ENCODE measurements at places on chromosomes 3 and 15.
A peak's percentile ranks its signal among the peaks of the same experiment; 100 is the strongest.

GRCh38 chr3:158718490-158719170, 13.6 kb downstream of the RARRES1 start:
- DNase-seq = no peak

DNA sequence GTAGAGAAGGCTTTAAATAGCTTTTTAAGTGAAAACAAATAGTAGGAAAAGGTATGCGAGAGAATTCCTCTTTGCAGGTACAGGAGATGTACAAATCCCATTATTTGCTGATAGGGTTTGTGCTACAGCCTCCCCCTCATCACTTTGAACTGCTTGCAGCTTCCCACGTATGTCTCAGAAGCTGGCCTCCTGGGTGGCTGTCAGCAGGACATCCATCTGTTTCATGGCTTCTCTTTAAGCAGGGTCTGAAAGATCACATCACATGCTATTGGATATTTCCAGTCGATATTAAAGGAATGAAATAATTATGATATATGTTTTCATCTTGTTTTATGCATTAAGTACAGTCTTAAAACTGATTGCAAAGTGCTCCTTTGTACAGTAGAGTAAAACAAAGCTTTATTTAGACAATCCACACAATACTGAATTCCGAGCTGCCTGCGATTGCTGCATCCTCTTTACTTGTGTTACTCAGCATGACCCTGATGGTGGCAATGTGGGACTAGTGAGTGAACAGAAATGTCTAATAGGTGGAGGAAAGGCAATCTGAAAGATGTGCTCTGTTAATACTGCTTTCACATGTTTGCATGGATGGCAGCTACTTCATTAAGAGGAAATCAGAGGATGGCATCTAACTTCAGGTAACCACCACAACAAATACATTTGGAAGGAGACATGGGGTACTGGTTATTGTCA, 930.6 kb upstream of the SEMA6D start:
- DNase-seq = no peak

- no peak for DNase-seq
These were observed 738 bp downstream of the ACAP2 start for GRCh38 chr3:195441992-195442572.

DNA sequence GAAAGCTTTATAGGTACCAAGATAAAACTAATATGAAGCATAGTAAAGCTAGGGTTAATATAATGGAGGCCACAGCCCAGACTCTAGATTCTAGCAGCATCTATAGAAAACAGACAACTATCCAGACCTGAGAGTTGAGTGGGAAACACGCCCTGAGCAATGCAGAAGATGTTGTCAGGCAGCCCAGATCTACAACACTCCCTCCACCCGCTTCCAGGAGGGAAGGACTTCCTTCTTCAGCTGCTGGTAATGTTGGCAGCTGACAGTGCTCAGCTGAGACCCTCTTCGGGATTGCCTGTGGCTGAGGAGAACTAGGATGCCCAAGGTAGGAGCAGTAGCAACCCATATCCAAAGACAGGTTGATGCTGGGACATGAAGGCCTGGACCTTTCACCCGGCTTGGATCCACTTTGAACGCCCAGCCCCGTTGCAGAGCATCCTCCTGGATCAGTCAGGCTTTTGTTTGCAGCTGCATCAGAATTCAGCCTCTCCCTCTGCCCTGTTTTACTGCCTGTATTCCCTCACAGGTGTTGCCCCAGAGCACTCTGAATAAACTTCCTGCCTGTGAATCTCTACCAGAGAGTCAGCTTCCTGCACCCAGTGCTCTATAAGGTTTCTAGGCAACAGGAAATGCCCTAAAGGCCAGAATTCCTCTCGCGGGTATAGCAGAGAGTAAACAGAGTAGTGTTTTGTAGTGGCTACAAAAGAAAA, 174.7 kb upstream of the IL12A start:
- DNase-seq = no peak

DNA sequence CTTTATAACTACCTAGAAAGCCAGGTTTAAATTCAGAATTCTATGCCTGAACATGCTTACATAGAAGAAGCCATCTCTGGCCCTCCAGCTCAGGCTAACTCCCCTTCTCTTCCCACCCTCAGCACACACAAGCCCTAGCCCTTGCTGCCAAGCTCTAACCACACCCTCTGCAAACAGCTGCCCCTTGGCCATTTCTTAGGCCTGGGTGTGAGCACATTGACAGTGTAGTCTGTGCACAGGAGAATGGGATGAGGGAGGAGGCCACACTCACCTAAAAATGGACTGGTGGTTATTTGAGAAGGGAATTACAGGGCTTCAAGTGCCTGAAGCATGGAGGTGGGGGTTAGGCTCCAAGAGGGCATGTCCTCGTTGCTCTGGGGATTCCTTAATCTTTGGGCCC, 42.3 kb upstream of the SLC25A36 start:
- no peak for DNase-seq

DNA sequence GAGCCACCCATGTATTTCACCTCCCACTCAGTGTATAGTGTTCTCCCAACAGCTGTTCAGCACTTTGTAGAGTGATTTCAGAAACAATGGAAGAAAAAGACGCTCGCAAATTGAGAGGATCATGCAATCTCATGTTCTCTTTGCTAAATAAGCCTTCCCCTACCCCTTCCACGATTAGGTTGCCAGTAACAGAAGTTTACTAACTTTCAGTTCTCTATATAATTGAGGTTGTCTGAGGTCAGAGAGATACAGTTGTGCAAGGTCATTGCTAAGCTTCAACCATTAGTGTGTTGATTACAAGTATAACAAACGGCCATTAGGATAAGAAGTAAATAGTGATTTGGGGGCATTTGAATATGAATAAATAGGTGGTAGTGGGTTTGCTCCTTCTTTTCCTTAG, 99.6 kb downstream of the TUSC7 start:
- no peak for DNase-seq

GRCh38 chr3:127544803-127545201, 45.7 kb downstream of the TPRA1 start:
- DNase-seq = peak; percentile 33

Measured in NCI-H446 treated with DMSO at 0.1 percent for 48 hours (cell line).